Tibial artery (tissue), 4 donors: ENCODE measurements at places on chromosomes 5 and 9.

DNA sequence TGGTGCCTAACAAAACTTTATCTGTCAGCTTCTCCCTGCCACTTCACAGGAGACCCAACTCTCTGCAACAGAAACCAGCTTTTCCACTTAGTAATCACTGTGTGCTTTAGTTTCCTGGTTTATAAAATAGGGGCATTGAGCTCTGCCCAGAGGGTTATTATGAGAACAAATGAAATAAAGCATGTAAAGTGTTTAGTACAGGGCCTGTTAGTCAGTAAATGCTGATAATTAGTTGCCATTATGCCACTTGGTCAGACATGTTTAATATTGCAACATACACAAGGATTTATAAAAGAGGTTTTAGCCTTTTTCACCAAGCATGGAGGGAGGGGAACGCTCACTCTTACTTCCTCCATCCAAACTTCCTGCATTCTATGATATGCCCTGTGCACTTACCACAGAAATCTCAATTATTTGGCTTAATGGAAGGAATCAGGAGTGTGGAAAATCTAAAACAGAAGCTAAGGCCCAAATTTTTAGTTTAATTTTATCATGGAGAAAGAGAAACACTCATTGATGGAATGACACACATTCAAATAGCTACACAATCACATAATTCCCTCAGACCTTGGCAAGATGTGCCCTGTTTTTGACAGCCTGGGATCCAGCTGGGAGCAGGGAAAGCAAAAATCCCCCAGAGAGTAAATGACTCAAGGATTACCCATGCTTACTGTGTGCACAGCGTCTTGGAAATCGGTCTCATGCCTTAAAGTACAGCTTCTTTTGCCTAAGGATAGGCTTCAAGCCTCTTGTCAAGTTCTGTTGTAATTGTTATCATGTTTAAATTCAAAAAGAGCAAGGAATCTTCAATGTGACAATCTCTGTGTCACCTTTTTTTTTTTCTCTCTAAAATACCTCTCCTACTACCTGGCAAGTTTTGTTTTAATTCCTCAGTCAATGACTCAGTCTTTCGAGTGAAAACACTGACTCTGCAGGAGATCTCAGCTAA, 34.0 kb downstream of the ZNF474 start:
- DNase-seq = peak; percentile 76

- no peak for DNase-seq
Measured at GRCh38 chr9:89422151-89422975, 75.5 kb downstream of the SEMA4D start.

DNA sequence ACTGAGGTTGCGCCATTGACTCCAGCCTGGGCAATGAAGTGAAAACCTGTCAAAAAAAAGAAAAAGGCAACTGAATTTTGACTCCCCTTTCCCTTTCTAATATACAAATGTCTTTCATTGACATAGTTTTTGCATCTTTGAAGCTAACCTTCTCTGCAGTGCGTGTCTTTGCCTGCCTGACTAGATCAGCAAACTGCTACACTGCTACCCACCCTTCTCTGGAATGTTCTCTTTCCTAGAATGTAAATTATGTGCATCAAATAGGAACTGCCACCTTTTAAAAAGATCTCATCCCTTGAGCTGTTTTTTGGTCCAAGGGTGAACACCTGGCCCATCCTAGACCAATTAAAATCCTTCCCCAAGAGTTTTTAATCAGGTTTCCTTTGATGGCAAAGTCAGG, 127.6 kb downstream of the SLC28A3 start:
- DNase-seq = no peak

GRCh38 chr9:127201071-127201541, 63.5 kb upstream of the GARNL3 start:
- DNase-seq = no peak
